ENCODE measurements at places on chromosomes 5 and 9.

DNA sequence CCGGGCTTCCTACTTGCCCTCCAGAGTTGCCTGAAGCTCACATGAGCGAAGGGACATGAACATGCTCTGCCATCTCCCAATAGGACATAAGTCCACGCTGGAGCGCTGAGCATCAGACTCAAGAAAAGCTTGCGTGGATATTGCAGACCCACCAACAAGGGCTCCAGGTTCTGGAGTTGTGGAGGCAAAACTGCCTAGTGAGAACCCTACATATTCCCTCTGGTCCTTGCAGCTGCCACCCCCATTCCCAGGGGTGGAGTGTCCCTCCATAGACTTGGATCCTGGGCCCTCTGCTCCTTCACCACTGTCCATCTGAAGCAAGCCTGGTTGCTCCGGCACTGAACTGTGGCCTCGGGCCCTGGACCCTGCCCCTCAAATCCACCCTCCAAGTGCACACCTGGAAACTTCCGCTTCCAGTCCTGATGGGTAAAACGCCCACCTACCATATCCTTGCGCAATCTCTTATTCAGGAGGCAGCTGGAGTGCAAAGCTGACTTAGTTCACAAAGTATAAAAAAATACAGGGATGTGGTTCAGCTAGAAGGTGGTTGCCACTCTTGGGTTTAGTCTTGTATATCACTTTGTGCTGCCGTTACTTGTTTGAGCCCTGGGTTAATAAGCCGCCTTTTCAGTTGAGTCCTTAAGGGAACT lies 28.0 kb downstream of the HRH2 start:
- DNase-seq: no peak

GRCh38 chr5:7209658-7210057 lies 186.3 kb upstream of the ADCY2 start:
- DNase-seq: no peak

GRCh38 chr5:82881571-82882174 lies 195.5 kb downstream of the TMEM167A start:
- no peak for DNase-seq

- DNase-seq: no peak
Measured at GRCh38 chr9:107044872-107045271, 181.9 kb downstream of the ZNF462 start.

- DNase-seq: no peak
Measured at GRCh38 chr9:89730715-89731114, 125.9 kb downstream of the GADD45G start.

DNA sequence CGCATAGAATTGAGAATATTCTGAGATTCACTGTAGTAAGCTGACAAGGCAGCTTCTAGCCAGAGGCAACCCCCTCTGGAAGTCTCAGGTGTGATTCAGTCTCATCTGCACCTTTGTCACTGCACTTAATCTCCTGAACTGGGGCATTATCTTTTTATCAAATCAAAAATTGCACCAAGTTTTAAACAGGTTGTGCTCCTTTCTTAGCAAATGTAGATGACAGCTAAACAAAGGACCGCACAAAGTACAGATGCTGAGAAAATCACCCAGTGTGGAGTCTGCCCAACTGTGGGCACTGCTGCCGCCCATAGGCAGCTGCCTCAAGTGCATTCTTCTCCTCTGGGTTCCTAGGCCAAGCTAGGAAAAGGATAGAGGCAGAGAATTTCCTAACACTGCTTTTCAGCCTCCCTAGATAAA lies 51.1 kb downstream of the STARD4 start:
- DNase-seq: no peak

GRCh38 chr5:153209687-153210086 lies 280.8 kb upstream of the GRIA1 start:
- no peak for DNase-seq

- DNase-seq: peak; percentile 58
Measured at GRCh38 chr9:7879551-7880245, 80.1 kb upstream of the DMAC1 start.

GRCh38 chr9:128374221-128374675 lies 3.1 kb downstream of the URM1 start:
- DNase-seq: no peak
